Peyer's patch (tissue), 4 donors: ENCODE measurements at places on chromosomes 4 and X.

GRCh38 chr4:140052050-140052449, 101.9 kb downstream of the MAML3 start:
- H3K4me3 ChIP-seq = no peak overlapping the region
- no peak overlapping the region for H3K27ac ChIP-seq
- peak; percentile 79 for DNase-seq
- no peaks in the 10 kb centered on the region for H3K36me3 ChIP-seq
- no peaks in the 10 kb centered on the region for H3K4me1 ChIP-seq
- H3K27me3 ChIP-seq = no peaks in the 10 kb centered on the region

DNA sequence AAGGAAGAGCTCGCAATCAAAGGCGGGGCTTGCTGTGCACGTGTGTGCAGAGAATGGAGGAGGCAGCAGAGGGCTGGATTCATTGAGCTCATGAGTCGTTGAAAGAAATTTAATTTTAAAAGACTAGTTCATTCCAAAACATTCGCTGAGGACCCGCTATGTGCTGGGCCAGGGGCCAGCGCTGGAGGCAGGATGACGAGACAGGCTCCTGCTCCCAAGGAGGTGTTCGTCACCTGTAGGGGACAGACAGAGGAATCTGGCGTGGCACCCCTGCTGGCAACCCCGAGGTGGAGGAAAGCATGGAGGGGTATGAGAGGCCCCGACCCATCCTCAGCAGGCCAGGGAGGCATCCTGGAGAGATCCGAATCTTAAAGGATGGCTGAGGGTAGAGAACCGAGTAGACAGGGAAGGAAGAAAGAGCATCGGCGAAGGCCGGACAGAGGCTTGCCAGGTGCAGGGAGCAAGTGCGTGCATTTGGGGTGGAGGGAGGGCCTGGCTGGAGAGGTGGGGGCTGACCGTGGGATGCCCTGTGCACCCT, 96.4 kb downstream of the CPZ start:
- no peak overlapping the region for H3K27ac ChIP-seq
- no peak overlapping the region for H3K4me3 ChIP-seq

DNA sequence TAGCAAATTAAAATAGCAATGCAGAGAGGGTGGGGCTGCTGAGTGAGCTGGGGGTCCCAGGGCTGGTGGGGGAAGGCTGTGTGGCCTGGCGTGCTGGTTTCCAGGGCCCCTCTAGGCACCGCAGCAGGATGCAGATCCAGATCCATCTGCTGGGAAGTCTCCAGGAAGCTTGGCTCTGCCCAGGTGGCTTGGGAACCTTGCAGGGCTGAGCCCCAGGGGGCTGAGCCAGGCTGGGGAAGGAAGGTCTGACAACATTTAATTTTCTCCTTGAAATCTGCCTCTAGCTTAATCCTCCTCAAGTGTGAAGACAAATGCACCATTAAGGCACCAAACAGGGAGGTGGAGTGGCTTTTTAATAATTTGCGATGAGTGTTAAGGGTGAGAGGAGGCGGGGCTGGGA, 31.7 kb downstream of the SORCS2 start:
- no peaks in the 10 kb centered on the region for H3K27me3 ChIP-seq
- no peak overlapping the region for H3K27ac ChIP-seq

- DNase-seq = peak; percentile 96
- H3K36me3 ChIP-seq = no peaks in the 10 kb centered on the region
- peaks cover 16% of the 10 kb centered on the region for H3K4me1 ChIP-seq
- H3K27me3 ChIP-seq = no peaks in the 10 kb centered on the region
- H3K4me3 ChIP-seq = peak within 1 kb of the TSS; percentile 95
Measured at GRCh38 chr4:88591787-88592599, at the start of gene HERC3. Gene HERC3, plus strand, starts transcription at chr4:88592480. Its CDS starts 13,344 bp downstream, at chr4:88605824.

GRCh38 chr4:80036949-80037685, 35.9 kb downstream of the ANTXR2 start:
- H3K27me3 ChIP-seq = no peaks in the 10 kb centered on the region
- peak overlapping the region; percentile 81 for H3K27ac ChIP-seq
- no peak for DNase-seq
- no peaks in the 10 kb centered on the region for H3K36me3 ChIP-seq
- H3K4me3 ChIP-seq = no peak overlapping the region

DNA sequence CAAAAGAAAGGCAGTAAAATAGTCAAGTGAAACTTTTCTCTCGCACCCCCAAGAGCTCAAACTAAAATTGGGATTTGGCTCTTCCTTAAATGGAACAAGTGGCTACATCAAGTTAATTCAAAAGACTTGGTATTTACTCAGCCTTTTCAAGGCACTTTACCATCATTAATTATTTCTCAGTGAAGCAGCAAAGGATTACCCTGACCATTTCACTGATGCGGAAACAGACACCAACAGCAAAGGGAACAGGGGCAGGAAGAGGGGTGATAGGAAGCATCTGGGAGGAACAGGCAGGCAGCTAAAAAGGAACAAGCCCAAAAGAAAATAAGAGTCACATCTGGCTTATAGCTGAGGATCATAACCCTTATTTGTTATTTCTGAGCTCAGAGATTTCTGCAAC, 2.7 kb downstream of the SCML2 start:
- H3K36me3 ChIP-seq = no peaks in the 10 kb centered on the region
- no peak overlapping the region for H3K27ac ChIP-seq
- no peaks in the 10 kb centered on the region for H3K4me1 ChIP-seq
- no peak for DNase-seq
- H3K27me3 ChIP-seq = no peaks in the 10 kb centered on the region
- no peak overlapping the region for H3K4me3 ChIP-seq
